ENCODE measurements at places on chromosomes 16 and 17.
A peak's percentile ranks its signal among the peaks of the same experiment; 100 is the strongest.

GRCh38 chr17:29283496-29283895 is 10.5 kb downstream of the NUFIP2 start:
- DNase-seq, result no peak

GRCh38 chr17:50531428-50532025 is 1.0 kb upstream of the EPN3 start:
- no peak for DNase-seq

GRCh38 chr17:37317867-37318266 is 57.9 kb upstream of the C17orf78 start:
- DNase-seq, result no peak

DNA sequence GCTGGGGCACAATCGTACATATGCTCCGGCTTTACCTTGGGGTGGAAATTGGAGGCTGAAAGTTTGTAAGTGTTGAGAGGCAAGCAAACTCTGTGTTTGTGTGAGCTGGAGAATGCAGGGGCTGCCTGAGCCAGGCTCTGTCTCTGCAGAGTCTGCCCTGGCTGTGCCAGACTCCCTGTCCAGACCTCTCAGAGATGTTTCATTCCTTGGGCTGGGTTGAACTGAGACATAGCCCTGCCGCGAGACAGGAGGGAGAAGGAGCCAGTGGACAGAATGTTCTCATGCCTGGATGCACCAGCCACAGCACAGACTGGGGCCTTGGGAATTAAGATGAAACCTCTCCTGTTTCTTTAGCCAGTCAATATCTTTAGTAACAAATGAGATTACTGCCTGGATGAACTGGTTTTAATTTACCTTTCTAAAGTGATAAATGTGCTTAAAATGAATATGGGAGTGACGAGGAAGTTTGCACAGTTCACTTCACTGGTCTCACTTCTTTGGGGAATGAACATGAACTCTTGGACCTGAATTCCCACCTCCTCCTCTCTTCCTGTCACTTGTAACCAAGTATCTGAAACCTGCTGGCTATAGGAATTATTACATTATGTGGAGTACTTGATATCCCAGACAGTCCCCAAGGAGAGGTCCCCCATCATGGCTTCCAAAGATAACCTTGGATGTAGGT is 40.1 kb downstream of the YPEL2 start:
- no peak for DNase-seq

DNA sequence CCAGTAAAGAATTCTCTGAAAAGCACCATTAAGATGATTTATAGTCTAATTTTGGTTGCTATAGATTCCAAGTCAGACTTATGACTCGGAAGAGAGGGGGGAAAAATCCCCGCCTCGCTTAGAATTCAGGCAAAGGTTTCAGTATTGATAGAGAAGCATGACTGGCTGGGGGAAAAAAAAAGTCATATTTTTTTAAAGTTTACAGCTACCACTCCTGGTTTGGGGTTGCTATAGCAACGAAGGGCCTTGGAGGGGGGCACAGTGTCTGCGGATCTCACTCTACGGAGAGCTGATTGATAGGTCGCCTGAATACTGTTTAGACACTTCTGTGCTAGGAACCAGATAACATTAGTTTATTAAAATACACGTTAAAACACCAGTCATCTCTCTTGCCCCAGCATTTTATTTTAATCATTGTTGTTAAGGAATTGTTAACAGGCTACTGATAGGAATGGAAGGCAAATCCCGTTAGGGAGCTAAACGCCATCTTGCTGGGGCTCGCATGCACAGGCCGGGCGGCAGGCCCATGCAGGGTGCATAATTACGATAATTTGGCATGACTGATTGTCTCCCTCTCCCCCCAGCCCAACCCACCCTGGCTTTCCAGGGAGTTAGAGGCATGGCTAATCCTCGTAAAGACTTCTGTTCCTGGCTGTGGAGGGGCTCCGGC is 380.0 kb upstream of the XYLT1 start:
- DNase-seq, result peak; percentile 29

- DNase-seq, result no peak
These were observed 11.9 kb upstream of the NAGPA start for GRCh38 chr16:5045499-5046115.
